HepG2 (cell line): ENCODE measurements at places on chromosomes 5 and 9. TPM values are rescaled to one million over a fixed set of nuclear protein-coding genes. Genes with fewer than 3 reads are reported as not detected.

The SHC3 gene
- 0.89 and 1.1 TPM in 2 replicates for total RNA-seq

The ZMAT2 gene
- 92.8 and 141 TPM in 2 replicates for total RNA-seq

The IFNA21 gene
- not detected in 2 replicates for total RNA-seq

The KIF3A gene
- total RNA-seq = 8.4 and 11.3 TPM in 2 replicates

- no peak overlapping the region for H3K4me3 ChIP-seq
- no peak for DNase-seq
- no peaks in the 10 kb centered on the region for H3K36me3 ChIP-seq
- no peak overlapping the region for H3K27ac ChIP-seq
Observed at GRCh38 chr5:127324756-127325155, 34.2 kb downstream of the MEGF10 start.

The PIP5KL1 gene
- 0.20 TPM in 1 of 2 replicates, not detected in the other for total RNA-seq

The KYAT1 gene
- total RNA-seq = 5.6 and 9.2 TPM in 2 replicates

DNA sequence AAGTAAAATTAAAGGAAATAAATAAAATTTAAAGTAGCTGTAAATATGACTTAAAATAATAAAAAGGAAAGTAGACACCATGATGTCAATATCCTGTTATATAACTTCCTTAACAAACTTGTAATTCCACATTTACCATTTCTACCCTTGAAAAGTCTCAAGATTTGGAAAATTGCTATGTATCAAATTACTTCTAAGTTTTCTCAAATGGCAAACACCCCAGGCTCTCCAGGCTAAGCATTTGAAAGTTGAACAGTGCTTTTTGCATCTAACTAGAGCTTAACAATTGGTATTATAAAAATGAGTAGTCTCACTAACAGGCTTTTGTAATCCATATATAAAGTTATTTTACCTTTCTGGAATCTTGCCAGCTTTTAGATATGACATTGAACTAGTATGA, 41.5 kb upstream of the MACIR start:
- no peaks in the 10 kb centered on the region for H3K36me3 ChIP-seq
- no peak overlapping the region for H3K27ac ChIP-seq
- H3K27me3 ChIP-seq = no peaks in the 10 kb centered on the region
- no peak overlapping the region for H3K4me3 ChIP-seq
- H3K4me1 ChIP-seq = peaks cover 6% of the 10 kb centered on the region; the same call in 1 of the 2 replicates

GRCh38 chr9:36940500-36940853, 93.6 kb downstream of the PAX5 start:
- H3K4me1 ChIP-seq = no peaks in the 10 kb centered on the region
- DNase-seq = no peak
- no peak overlapping the region for H3K27ac ChIP-seq
- no peaks in the 10 kb centered on the region for H3K36me3 ChIP-seq

The PCA3 gene
- not detected in 2 replicates for total RNA-seq

- H3K27me3 ChIP-seq = no peaks in the 10 kb centered on the region
- DNase-seq = peak; percentile 84
Observed at GRCh38 chr9:83992407-83992806, 11.8 kb downstream of the RMI1 start.
